ENCODE measurements at places on chromosomes 6 and 20.

GRCh38 chr20:54132612-54133433 lies 41.0 kb downstream of the CYP24A1 start:
- peak; percentile 35 for DNase-seq

DNA sequence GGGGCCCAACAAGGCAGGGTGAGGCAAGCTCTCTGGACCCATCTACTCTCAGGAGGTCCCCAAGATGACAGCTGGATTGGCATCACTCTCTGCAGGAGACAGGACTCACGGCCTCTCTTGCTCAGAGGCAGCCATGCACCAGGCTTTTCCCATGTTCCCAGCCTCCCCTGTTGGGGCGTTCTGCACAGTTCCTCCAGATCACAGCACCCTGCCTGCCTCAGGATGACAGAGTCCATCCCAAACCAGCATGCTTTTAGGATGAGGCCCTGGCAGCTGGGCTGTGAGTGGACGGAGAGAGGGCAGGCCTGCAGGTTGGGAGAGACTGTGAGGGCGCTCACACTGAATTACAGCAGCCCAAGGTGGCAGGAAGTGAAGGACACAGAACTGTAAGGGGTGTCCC lies 143.2 kb upstream of the MLN start:
- DNase-seq = no peak

- DNase-seq = no peak
Measured at GRCh38 chr6:14732844-14733757, 512.8 kb upstream of the JARID2 start.

- no peak for DNase-seq
Measured at GRCh38 chr6:170287371-170287876, 3.5 kb downstream of the DLL1 start.

GRCh38 chr20:3716195-3716834 lies 3.9 kb upstream of the SIGLEC1 start:
- DNase-seq = no peak

DNA sequence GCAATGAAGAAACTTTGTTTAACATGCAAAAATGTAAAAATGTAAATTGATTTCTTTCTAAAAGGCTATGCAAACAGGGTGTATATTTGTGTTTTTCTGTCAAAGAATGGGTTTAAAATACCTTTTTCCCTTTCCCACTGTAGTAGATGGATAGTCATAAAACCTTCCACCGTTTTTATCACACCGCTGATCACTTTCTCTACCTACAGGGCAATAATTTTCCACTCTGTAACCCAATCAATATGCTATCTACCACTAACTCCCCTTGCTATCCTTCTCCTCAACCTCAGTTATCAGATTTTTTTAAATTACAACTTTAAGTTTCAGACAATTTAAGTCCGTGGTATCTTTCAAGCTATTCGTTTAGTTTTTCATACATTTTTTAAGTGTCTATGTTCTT lies 91.4 kb upstream of the ARID1B start:
- no peak for DNase-seq

DNA sequence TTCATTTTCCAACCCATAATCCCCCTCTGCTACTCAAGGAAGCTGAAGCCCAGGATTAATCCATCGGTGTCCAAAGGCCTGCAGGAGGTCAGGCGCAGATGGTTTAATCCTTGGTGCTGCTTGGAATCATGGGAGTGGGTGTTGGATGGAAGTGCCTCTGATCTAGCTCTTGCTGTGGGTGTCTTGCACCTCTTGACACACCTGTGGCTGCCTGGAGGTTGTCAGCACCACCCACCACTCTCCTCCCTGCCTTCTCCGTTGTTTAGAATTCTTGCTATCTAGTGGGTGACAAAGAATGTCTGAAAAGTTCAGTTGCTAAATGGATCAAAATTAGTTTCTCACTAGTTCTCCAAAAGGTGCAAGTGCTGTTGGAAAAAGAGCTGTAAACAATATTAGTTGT lies 1074.4 kb upstream of the FLRT3 start:
- no peak for DNase-seq

- peak; percentile 21 for DNase-seq
Measured at GRCh38 chr6:113879186-113880096, 22.3 kb downstream of the MARCKS start.

All from CD4-positive, alpha-beta T cell treated with Interferon alpha-2 for 1 hour (primary cell).